ENCODE measurements at places on chromosomes 7 and 10.

GRCh38 chr10:13717571-13717935 is 130.8 kb downstream of the PRPF18 start:
- no peak for DNase-seq

GRCh38 chr10:44965651-44966097 is 6.1 kb downstream of the RASSF4 start:
- DNase-seq = no peak

GRCh38 chr7:103068414-103069403 is 5.9 kb downstream of the FBXL13 start:
- DNase-seq = no peak

DNA sequence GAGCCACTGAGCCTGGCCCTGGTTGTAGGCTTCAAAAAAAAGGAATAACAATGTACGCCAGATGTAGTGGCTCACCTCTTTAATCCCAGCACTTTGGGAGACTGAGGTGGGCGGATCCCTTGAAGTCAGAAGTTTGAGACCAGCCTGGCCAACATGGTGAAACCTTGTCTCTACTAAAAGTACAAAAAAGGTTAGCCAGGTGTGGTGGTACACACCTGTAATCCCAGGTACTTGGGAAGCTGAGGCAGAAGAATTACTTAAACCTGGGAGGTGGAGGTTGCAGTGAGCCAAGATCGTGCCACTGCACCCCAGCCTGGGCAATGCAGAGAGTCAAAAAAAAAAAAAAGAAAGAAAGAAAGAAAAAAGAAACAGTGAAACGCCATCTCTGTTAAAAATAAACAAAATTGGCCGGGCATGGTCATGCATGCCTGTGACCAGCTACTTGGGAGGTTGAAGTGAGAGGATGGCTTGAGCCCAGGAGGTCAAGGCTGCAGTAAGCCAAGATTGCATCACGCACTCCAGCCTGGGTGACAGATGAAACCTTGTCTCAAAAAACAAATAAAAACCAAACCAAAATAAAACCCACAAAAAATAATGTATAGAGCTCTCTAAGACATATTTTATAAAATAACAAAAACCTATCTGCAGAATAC is 4.7 kb upstream of the KLHDC10 start:
- no peak for DNase-seq

DNA sequence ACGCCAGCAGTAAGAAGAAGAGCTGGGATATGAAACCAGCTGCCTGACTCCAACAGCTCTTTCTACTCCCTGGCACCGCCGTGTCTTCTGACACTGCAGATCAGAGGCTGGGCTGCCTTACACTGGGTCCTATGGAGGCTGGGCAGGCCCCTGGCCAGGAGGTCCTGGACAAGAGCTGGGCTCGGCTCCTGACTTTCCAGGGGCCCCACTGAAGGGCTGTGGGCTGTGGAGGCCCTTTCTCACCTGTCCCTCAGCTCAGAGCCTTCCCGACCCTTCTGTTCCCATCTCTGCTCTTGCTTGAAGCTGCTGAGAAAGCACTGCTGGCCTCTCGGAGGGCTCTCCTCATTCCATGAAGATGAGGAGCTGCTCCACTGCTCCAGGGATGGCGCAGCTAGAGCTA is 85.9 kb upstream of the UNC5B start:
- no peak for DNase-seq

DNA sequence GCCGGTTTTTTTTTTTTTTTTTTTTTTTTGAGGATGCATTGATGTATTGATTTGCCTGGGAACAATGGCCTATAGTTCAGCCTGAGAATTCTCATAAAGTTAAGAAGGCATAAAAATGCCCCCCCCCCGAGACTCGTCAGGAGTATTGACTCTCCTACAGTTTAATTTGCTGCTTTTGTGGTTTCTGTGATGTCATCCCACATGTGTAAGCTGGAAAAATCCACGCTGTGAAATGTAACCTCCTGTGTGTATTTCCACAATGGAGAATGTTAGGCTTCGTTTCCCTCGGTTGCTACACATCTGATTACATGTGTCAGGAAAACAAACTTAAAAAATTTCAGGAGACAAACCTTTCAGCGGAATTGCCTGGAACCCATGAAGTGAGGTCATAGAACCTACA is 117.9 kb downstream of the FANK1 start:
- peak; percentile 77 for DNase-seq

DNA sequence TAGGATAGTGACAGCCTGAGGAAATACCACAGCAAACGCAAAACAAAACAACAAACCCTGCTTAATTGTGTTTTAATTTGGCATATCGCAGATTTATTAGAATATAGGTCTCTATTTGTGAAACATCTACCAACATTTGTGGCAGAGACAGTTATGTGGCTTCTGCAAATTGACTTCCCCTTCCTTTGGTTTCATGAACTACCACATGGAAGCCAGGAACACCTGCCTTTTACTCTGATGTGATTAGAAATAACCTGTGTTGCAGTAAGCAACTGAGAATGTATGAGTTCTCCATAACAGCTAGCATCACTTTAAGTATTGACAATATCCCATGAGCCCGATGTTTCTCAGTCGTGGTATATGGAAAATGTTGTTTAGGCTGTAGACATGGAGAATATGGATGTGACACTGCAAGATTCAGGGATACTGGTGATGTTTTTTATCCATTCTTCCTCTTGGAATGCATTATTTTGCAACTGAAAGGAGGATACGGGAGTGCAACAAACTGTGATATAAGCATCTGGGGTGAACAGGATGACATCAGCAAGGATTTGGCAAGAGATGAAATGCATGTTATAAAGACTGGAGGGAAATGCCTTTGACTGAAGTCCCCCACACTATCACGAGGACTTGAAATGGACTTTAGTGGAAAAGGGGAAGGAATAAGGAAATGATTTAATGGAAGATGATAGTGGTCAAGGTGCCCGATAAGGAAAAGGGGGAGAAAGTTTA is 95.9 kb downstream of the CUBN start:
- peak; percentile 55 for DNase-seq

DNA sequence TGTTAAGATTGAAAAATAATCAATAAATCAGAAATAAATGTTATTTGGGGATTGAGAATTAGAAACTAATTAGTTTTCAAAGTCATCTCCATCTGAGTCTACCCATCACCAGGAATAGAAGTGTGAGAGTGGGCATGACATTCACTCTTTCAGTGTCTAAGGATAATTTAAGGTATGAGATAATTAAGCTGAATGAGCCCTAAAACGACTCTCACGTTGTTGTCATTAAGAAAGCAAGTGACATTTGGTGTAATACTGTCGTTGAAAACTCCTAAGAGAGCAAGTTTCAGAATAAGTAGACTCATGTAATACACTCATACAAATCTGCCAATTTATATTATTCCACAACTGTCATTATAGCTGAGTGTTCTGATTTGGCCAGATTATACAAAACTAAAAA is 7.1 kb downstream of the AGMO start:
- no peak for DNase-seq

- no peak for DNase-seq
Measured at GRCh38 chr7:22653951-22654350, 73.0 kb upstream of the IL6 start.

GRCh38 chr10:69951658-69952057 is 101.0 kb upstream of the MACROH2A2 start:
- no peak for DNase-seq

DNA sequence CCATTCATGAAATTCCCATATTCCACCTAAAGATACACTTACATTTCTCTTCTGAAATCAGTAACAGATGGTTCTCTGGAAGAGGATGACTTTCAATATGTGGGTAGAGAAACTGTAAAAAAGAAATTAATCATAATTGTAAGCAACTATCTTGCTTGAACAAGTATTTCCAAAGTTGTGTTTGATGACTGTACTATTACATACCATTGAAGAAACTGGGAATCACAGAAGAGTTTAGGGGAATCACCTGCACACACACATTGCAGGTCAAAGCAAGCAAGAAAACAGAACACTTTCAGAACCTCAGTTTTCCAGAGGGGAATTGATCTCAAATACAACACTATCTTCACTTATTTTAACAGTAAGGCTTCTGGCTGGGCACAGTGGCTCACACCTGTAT is 33.6 kb downstream of the GSAP start:
- no peak for DNase-seq

GRCh38 chr10:11612021-11613001 is 861 bp upstream of the USP6NL start:
- DNase-seq = no peak

- no peak for DNase-seq
Measured at GRCh38 chr7:155581107-155581830, 34.9 kb upstream of the CNPY1 start.

- no peak for DNase-seq
Measured at GRCh38 chr7:155362380-155363145, 64.9 kb downstream of the INSIG1 start.

DNA sequence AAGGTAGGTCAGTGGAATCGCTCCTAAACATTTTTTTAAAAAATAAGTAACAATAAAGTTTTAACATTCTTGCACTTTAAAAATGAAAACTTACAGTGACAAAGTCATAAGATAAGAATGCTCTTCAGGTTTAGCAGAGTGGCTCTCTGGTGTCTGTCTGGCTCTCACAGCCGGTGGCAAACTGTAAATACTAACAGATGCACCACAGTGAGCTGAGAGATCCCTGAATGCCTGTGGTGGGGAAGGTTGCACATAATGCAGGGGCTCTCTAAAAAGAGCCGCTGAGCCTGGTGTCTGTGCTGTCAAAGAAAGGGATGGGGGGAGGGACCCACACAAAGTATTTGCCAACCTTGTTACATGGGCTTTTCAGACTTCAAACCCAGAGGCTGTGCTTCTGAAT is 498.3 kb downstream of the CCSER2 start:
- DNase-seq = peak; percentile 75

- no peak for DNase-seq
Measured at GRCh38 chr10:115998301-115998700, 274.7 kb downstream of the GFRA1 start.

DNA sequence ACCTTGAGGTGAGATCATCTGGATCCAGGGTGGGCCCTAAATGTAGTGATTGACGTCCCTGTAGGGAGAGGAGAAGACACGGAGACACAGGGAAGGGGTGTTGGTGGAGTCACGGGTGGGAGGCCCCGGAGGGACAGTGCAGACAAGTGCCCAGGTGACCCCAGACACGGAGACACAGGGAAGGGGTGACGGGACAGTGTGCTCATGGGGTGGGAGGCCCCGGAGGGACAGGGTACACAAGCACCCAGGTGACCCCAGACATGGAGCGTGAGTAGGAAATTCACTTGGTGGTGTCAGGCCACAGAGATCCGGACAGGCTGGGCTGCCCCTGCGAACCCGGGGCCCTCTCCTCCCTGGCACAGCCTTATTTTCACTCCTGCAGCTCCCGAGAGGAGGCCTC is 176.9 kb downstream of the PTPRN2 start:
- DNase-seq = no peak

DNA sequence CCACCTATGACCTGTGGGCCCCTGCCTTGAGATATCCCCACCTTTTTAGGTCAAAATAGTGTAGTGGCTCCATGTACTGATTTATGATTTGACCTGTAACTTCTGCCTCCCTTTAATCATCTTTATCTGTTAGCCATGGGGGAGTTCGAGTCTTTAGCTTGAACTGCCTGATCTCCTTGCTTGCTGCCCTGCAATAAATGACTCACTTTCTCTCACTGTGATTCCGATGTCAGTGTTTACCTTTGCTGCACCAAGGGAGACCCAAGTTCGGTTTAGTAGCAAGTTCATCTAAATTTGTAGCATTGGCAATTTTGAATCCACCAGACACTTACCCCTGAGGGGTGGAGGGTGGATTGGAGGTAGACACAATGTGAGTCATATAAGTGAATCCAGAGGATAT is 814.6 kb upstream of the AUTS2 start:
- peak; percentile 34 for DNase-seq

DNA sequence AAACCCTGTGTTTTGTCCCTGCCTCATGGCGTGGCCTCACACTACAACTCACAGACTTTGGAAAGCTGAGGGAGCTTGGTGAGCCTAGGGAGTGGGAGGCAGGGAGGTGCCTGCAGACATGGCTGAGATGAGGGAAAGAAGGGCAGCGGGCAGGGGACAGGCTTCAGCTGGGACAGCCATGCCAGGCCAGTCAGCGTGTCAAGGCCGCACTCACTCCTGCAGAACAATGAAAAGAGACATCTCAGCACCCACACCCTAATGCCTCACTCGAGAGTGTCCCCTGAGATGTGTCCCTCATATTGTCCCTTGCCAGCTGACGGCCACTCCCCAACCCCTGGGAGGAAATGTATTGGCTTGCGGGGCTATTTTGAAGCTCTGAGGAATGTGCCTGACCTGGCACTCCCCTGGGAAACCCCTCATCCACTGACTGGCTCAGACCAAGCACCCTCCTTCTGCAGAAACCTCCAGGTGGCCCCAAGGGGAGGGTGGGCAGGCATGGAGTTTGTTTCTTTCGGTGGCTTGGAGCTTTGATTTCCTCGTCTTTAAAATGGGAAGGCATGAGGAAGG is 31.6 kb downstream of the SH3PXD2A start:
- peak; percentile 23 for DNase-seq

GRCh38 chr7:42381161-42381560 is 144.2 kb upstream of the GLI3 start:
- no peak for DNase-seq
